ENCODE measurements at places on chromosomes 2 and 18.
A peak's percentile ranks its signal among the peaks of the same experiment; 100 is the strongest.

DNA sequence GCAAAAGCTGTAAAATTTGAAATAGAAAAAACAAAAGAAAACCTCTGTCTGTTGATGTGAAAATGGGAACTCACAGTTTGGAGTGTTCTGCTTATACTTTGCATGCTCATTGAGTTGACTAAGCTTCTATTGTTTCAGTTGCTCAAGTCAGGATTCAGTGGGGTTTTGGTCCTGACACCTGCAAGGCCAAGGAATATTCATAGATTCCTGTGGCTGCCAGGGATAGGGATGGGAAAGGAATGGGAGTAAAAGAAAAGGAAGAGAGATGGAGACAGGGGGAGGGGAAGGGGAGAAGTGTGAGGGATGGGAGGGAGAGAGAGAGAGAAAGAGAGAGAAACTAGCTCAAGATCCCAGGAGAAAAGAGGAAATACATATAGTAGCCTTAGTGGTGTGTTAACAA lies 1.3 kb downstream of the CPS1 start:
- no peak for DNase-seq

GRCh38 chr2:138846216-138846821 lies 66.1 kb upstream of the NXPH2 start:
- DNase-seq, result peak; percentile 21

GRCh38 chr2:240596080-240596460 lies 9.5 kb downstream of the CAPN10 start:
- DNase-seq, result no peak

DNA sequence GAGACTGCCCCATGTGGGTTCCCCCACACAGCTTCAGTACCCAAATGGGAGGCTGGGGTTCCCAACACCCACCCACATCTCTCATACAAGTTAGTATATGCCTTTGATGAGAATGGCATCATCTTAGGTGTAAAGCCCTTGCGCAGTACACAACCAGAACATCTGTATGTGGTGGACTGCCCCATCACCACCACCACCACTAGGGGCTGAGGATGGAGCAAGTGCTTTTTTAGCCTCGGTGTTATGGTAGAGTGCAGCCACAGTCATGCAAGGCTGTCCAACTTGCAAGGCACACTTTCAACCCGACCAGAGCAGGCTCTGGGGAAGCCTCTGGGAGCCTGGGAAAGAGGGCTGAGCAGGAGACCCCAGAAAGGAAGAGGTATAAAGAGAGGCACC lies 241.2 kb downstream of the TFCP2L1 start:
- no peak for DNase-seq

GRCh38 chr2:110674620-110675555 lies 3.0 kb downstream of the BUB1 start:
- no peak for DNase-seq

GRCh38 chr18:43917520-43917919 lies 640.2 kb upstream of the SYT4 start:
- no peak for DNase-seq

GRCh38 chr2:85854166-85854509 lies 34.7 kb downstream of the ST3GAL5 start:
- DNase-seq, result no peak

GRCh38 chr2:218216674-218217359 lies at the start of gene ARPC2:
ARPC2 (plus strand) TSS chr2:218217189; CDS start chr2:218217471, 282 bp downstream.
- peak; percentile 75 for DNase-seq

- no peak for DNase-seq
Measured at GRCh38 chr2:65708086-65708485, 275.7 kb upstream of the SPRED2 start.

GRCh38 chr2:2333076-2333475 lies 2.0 kb upstream of the MYT1L start:
- DNase-seq, result no peak

GRCh38 chr2:165056564-165056963 lies 101.2 kb upstream of the SLC38A11 start:
- no peak for DNase-seq

GRCh38 chr18:79508565-79509535 lies 113.1 kb downstream of the NFATC1 start:
- DNase-seq, result no peak

DNA sequence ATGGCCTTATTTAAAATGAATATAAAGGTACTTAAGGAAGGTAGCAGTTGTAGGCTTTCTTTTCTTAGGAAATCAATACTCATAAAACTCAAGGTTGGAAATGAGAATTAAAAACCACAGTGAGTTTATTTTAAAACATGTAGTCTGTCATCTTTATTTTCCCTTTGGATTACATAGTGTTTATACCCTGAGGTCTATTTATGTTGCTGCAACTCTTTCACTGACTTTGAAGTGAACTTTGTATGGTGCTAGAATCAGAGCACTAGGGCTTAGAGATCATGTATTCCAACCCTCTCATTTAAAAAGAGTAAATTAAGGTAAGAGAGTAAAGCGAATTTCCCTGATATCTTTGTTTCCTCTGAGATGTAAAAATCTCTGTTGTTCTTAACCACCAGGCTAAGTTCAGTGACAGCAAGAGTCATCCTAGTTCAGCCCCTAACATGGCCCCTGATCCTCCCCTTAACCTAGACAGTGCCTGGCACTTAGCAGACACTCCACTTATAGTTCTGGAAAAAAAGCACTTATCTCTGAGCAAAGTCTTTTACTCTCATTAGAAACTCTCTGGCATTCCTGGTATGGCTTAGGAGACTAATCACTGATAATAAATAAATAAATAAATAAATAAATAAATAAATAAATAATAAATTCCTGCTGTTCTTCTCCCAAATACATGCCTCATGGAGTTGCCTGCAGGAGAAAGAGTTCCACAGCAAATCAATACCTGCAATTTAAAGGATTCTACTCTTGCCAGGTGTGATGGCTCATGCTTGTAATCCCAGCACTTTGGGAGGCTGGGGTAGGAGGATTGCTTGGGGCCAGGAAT lies 33.0 kb upstream of the PPP1R1C start:
- no peak for DNase-seq

DNA sequence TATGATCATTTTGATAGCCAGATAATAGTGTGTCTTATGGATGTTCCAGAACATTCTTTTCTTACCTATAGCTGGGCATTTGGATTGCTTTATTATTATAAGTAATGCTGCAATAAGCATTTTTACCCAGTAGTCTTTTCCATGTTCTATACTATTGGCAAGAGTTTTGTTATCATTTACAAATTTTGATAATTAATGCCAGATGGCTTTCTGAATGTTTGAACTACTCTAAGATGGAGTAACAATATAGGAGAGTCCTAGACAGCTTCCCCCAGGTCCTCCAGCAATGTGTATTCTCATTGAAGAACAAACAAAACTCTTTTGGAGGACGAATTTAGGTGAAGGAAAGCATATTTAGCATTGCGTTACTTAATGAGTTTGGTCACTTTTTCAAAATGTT lies 73.0 kb downstream of the INPP4A start:
- DNase-seq, result no peak

GRCh38 chr2:30336978-30337841 lies 105.9 kb downstream of the LBH start:
- no peak for DNase-seq

DNA sequence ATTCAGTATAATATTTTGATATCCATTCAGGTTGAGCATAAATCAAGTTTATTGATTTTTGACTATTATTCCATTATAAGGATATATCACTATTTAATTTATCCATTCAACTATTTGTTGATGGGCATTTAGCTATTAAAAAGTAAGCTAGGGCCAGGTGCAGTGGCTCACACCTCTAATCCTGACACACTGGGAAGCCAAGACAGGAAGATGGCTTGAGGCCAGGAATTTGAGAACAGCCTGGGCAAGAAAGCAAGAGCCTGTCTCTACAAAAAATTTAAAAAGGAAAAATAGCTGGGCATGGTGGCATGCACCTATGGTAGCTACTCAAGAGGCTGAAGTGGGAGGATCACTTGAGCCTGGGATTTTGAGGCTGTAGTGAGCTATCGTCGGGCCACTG lies 183.5 kb downstream of the HNMT start:
- no peak for DNase-seq

- no peak for DNase-seq
Measured at GRCh38 chr2:201183365-201183727, 405 bp downstream of the CASP10 start.

DNA sequence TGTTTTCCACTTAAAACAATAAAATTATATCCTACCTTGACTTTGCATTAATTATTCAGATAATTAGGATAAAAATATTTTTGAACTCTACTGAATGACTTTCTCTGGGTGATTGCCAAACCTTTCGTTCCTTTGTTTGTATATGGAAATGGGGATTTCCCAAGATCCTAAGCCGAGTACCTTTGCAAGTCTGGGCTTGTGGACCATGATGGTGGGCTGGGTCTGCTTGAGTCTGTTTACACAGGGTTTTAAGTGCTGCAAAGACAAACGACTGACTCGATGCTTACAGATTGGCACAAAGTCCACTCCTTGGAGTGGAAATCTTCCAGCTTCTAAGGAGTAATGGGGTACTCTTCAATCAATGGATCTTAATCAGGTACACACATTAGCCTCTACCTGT lies 659.5 kb downstream of the TSN start:
- no peak for DNase-seq

- DNase-seq, result no peak
Measured at GRCh38 chr2:96539215-96539920, 2.8 kb downstream of the ARID5A start.

- no peak for DNase-seq
Measured at GRCh38 chr2:107028661-107029060, 142.7 kb upstream of the ST6GAL2 start.

- DNase-seq, result no peak
Measured at GRCh38 chr2:180787330-180787729, 193.1 kb upstream of the UBE2E3 start.

DNA sequence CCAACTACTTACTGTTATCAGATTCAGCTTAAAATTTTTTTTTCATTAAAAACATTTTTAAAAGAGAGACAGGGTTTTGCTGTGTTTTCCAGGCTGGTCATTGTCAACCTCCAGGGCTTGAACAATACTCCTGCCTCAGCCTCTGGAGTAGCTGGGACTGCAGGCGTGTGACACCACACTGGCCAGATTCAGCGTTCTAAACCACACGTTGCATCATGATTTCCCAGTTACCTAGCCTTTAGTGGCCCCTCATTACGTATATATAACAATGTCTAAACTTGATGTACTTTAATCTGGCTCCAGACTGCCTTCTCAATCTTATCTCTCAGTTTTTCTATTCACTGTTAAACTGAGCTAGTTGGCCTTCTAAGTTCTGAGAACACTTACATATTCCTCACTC lies 89.6 kb downstream of the COMMD1 start:
- no peak for DNase-seq

- no peak for DNase-seq
Measured at GRCh38 chr18:66566616-66567015, 37.3 kb downstream of the CDH19 start.

GRCh38 chr2:135317375-135317774 lies 213.6 kb downstream of the ZRANB3 start:
- DNase-seq, result no peak

DNA sequence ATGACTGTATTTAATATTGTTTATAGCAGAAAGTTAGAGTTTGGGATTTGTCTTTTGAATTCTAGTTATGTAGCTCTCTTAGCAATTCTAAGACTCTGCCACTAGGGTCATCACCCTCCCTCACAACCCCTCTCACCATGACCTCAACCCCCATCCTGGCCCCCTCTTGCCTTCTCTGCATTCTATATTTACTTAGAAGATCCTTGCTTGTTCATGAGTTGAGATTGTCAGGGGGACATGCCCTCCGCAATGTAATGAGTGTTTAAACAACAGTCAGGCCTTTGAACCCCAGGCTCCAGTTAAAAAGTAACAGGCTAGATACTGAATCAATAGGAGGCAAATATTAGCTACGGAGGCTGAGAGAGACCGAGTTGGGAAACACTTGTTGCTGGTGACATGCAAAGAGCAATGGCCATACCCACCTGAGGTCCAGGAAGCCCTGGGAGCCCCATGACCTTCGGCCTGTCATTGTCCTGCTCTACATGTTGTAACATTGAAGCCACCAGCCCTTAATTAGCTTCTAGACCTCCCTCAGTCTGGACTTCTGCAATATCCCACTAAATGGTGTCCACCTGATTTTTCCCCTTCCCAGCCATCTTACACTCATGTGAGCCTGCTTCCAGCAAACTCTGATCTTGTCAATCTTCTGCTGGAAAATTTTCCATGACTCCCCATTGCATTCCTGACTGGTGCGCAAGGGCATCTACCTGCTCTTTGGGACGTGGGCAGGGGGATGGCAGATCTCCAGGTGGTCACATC lies 221.1 kb downstream of the ALPK2 start:
- no peak for DNase-seq

DNA sequence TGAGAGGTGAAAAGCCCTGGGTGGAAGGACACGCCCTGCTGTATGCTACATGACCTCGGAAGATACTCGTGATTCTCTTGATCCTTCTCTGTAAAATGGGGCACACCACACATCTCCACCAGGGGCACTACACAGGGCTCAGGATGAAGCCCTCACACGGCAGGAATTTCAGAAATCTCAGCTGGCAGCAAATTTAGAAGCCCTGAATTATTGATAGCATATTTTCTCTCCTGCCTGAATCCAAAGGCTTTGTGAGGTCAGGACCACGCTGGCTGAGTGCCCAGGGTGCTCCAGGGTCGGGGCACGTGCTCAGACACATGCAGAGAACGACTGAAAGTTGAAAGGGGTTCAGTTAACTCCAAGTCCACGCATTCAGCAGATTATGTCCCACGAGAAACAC lies 42.1 kb upstream of the GALR1 start:
- DNase-seq, result peak; percentile 51

DNA sequence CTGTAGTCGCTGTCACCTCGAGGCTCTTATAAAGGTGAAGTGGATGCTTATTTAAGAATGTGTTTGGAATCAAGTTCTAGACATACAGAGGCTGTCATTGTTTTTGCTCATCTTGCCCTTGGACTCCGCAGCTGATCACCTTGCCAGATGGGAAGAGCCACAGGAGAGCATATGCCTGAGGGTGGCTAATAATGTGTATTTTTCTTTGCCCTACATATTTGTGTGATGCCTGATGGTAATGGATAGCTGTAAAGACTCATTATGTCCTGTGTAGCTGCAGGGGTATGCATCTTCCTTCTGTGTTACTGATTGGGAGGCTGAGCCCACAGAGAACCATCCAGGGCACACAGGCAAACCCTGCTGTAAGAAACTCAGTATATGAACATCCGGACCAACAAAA lies 61.7 kb downstream of the PRKCE start:
- no peak for DNase-seq

DNA sequence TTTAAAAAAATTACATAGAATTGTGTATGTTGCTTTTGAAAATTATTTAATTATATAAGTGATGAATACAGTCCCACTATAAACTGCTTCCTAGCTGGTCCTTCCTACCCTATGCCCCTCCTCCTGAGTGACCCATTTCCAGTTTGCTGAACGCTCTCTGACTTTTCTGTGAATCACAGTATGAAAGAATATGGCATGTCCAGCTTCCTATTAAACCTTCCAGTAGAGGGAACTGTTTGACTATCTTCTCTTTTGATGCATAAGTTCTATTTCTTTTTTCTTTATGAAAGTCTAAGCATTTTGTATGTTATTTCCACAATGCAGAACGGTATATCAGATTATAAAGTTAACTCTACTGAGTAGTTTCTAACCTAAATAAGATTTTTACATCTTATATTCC lies 41.3 kb downstream of the PSMG2 start:
- DNase-seq, result peak; percentile 42

- DNase-seq, result no peak
Measured at GRCh38 chr2:234378440-234378839, 118.4 kb downstream of the ARL4C start.
